Lung (tissue), 17 donors: ENCODE measurements at places on chromosomes 7 and 10. TPM values are rescaled to one million over a fixed set of nuclear protein-coding genes. Genes with fewer than 3 reads are reported as not detected.

PRXL2A gene
- 59.5 TPM for total RNA-seq

COL26A1 gene
- 4.7 TPM for total RNA-seq

CTTNBP2 gene
- 15.4 TPM for total RNA-seq

ZPBP gene
- total RNA-seq: 0.25 TPM

ABCB1 gene
- 4.9 TPM for total RNA-seq

SLC39A12 gene
- not detected for total RNA-seq

CAV2 gene
- total RNA-seq: 214 TPM

AMZ1 gene
- 0.65 TPM for total RNA-seq

NACAD gene
- total RNA-seq: 3.7 TPM

VAX1 gene
- not detected for total RNA-seq

POLR2J3 gene
- total RNA-seq: 34.5 TPM

CARD11 gene
- 3.2 TPM for total RNA-seq

TRIM50 gene
- total RNA-seq: 0.34 TPM

DNA sequence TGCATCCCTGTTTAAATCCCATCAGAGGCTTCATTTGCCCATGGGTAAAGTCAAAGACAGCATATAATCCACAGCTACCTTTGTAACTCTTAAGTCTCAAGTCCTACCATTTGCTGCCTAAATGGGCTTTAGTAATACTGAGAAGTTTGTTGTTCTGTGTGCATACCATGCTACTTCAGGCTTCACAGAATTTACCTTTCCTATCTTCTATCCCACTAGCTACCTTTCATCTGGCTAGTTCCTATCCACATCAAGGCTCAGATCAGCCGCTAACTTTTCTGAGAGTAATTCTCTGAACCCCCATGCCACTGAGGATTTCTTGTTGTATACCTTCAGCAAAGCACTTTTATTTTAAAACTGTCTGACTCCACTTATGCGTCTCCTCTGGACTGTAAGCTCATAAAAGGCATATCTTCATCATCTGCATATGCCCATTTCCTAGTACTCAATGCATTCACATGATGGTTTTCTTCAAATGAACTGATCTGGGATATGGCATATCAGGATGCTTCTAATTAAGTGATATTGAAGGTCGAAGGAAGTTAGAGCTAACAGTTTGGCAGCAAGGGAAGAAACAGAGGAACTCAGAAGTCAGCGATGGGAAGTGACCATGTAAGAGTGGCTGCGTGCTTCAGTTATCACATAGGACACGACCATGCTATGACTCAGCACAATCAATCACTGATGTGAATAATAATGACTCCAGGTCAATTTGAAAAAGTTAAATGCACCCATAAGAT lies 283.9 kb upstream of the DKK1 start:
- H3K36me3 ChIP-seq: no peaks in the 10 kb centered on the region
- H3K27me3 ChIP-seq: no peaks in the 10 kb centered on the region
- no peak overlapping the region for H3K4me3 ChIP-seq
- peak; percentile 63 for DNase-seq
- no peaks in the 10 kb centered on the region for H3K4me1 ChIP-seq

GRCh38 chr7:37352974-37353948 lies 95.4 kb downstream of the ELMO1 start:
- H3K4me1 ChIP-seq: peaks cover 33% of the 10 kb centered on the region
- H3K4me3 ChIP-seq: no peak overlapping the region
- H3K27me3 ChIP-seq: no peaks in the 10 kb centered on the region
- DNase-seq: no peak
- peak overlapping the region; percentile 56 for H3K27ac ChIP-seq

DNA sequence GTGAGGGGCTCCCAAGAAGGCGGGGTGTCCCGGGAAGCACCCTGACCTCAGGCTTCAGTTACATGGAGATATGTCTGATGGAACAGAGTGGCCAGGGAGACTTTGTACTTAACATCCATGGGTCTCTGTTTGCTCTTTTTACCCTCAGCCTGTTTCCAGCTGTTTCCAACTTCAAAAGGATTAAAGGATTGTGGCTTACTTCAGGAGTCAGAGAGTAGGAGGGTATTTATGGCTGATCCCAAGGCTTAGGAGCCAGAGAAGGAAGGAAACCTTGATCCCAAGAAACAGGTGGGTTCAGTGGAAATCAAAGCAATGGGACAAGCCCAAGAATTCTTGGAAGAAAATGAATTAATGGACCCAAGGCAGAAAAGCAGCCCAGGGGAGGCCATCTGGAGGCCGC lies 37.7 kb upstream of the ZNF438 start:
- no peak for DNase-seq
- no peak overlapping the region for H3K4me3 ChIP-seq
- no peaks in the 10 kb centered on the region for H3K36me3 ChIP-seq
- H3K27me3 ChIP-seq: no peaks in the 10 kb centered on the region
- H3K4me1 ChIP-seq: no peaks in the 10 kb centered on the region
- H3K27ac ChIP-seq: no peak overlapping the region

DNA sequence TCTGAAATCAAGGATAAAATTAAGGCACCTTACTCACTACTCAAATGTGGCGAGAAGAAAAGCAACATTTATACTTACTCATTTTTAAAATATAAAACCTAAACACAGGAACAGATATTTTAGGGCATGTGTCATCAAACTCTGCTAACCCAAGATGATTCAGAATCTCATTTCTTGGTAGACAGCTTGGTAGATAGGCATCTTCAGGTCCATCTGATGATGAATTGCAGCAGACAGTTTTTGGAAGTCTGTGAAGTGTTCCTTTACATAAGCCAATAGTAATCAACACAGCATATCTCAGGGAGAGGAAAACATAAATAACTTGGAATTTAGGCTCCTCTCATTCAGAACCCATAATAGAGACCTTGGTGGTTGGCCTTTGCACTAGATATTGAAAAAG lies 3.4 kb downstream of the HIPK2 start:
- no peak for DNase-seq
- peaks cover 27% of the 10 kb centered on the region for H3K4me1 ChIP-seq
- no peaks in the 10 kb centered on the region for H3K27me3 ChIP-seq
- H3K27ac ChIP-seq: no peak overlapping the region
- no peak overlapping the region for H3K4me3 ChIP-seq

- H3K4me1 ChIP-seq: no peaks in the 10 kb centered on the region
- no peak for DNase-seq
- no peaks in the 10 kb centered on the region for H3K27me3 ChIP-seq
- H3K4me3 ChIP-seq: no peak overlapping the region
These were observed 252.6 kb downstream of the GRID1 start for GRCh38 chr10:86113983-86114382.

- peak overlapping the region; percentile 64 for H3K4me3 ChIP-seq
- peaks cover 5% of the 10 kb centered on the region for H3K36me3 ChIP-seq
- DNase-seq: no peak
These were observed 718 bp downstream of the DYNC2I1 start for GRCh38 chr7:158856883-158857668.

- H3K36me3 ChIP-seq: no peaks in the 10 kb centered on the region
- no peaks in the 10 kb centered on the region for H3K27me3 ChIP-seq
- peaks cover 3% of the 10 kb centered on the region for H3K4me1 ChIP-seq
These were observed 46.1 kb downstream of the PTPRN2 start for GRCh38 chr7:158541346-158542010.

DNA sequence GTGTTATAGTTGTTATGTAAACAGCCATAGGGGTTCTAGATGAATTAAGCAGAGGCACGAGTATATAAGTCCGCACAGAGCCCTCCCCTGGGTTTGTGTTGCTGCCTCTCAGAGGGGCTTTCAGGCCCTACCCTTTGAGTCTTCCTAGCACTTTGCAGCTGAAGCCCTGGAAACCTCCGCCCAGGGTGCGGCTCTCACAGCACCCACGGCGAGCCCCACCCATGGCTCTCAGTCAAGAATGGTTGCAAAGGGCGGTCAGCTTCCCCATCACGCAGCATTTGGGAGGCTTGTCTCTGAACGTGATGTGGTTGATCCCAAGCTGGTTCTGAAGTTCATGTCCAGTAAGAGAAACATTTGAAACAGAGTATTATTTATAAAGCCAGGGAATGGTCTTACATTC lies 18.8 kb upstream of the INSIG1 start:
- H3K27ac ChIP-seq: no peak overlapping the region
- no peak overlapping the region for H3K4me3 ChIP-seq
- H3K36me3 ChIP-seq: no peaks in the 10 kb centered on the region
- H3K27me3 ChIP-seq: no peaks in the 10 kb centered on the region
- no peaks in the 10 kb centered on the region for H3K4me1 ChIP-seq

DNA sequence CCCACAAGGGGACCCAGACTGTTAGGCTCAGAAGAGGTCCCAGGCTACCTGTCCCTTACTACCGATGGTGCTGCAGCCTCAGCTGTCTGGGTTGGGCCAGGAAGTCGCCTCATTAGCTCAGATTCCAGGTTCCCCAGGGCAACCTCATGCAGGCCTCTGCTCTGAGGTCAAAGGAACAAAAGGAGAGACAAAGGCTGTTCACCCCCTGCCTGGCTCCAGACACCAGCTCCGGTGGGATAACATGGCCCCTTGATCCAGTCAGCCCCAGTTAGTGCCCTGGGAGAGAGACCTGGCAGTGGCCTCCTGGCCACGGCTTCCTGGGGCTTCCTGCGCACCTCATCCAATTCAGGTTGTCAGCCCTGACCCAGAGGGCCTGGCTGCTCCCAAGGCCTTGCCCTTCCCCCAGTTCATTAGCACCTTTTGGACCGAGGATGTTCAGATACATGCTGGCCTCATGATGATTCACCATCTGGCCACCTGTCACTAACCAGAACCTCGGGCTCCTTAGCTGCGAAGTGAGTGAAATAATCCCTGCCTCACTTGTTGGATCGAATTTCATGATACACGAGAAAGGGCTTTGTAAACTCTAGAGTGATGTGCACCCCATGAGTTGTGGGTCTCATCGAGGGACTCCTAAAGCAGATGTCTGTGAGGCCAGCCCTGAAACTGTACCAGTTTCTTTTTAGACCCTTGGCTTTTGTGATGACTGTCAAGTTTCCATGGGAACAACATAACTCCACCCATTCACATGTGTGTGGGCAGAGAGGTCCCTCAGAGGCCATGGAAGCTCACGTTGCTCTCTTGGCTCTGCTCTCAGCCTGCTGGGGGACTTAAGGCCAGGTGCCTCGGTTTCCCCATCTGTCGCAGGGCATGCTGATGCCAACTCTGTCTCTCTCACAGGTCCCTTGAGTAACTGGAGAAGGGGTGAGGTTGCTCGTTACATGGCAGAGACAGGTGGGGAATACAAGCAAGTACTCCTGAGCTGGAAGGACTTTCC lies 79.5 kb upstream of the PCBD1 start:
- H3K27me3 ChIP-seq: no peaks in the 10 kb centered on the region
- DNase-seq: peak; percentile 15
- no peaks in the 10 kb centered on the region for H3K36me3 ChIP-seq
- no peaks in the 10 kb centered on the region for H3K4me1 ChIP-seq
- no peak overlapping the region for H3K27ac ChIP-seq

DNA sequence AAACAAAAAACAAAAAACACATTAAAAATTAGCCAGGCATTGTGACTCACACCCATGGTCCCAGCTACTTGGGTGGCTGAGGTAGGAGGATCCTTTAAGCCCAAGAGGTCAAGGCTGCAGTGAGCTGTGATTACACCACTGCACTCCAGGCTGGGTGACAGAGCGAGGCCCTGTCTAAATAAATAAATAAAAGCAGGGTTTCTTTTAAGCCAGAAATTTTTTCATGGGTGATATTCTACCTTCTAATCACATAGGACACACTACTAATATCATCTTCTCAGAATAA lies 14.2 kb upstream of the SVIL start:
- H3K4me3 ChIP-seq: no peak overlapping the region
- H3K27ac ChIP-seq: no peak overlapping the region
- H3K4me1 ChIP-seq: no peaks in the 10 kb centered on the region
- H3K27me3 ChIP-seq: no peaks in the 10 kb centered on the region

GRCh38 chr7:16695621-16696237 lies 49.7 kb downstream of the BZW2 start:
- no peak overlapping the region for H3K27ac ChIP-seq
- no peaks in the 10 kb centered on the region for H3K27me3 ChIP-seq
- peak; percentile 76 for DNase-seq

GRCh38 chr7:156021471-156021870 lies 209.2 kb upstream of the SHH start:
- no peaks in the 10 kb centered on the region for H3K4me1 ChIP-seq
- no peak overlapping the region for H3K27ac ChIP-seq
- H3K36me3 ChIP-seq: no peaks in the 10 kb centered on the region
- no peak for DNase-seq

GRCh38 chr7:141663081-141663849 lies 38.7 kb downstream of the DENND11 start:
- H3K27ac ChIP-seq: no peak overlapping the region
- no peaks in the 10 kb centered on the region for H3K27me3 ChIP-seq
- no peak overlapping the region for H3K4me3 ChIP-seq
- peak; percentile 41 for DNase-seq
- H3K36me3 ChIP-seq: peaks cover 33% of the 10 kb centered on the region
- H3K4me1 ChIP-seq: no peaks in the 10 kb centered on the region

- H3K27me3 ChIP-seq: no peaks in the 10 kb centered on the region
- H3K4me1 ChIP-seq: no peaks in the 10 kb centered on the region
- no peak for DNase-seq
- H3K27ac ChIP-seq: no peak overlapping the region
- no peak overlapping the region for H3K4me3 ChIP-seq
- no peaks in the 10 kb centered on the region for H3K36me3 ChIP-seq
These were observed 99.8 kb downstream of the EPDR1 start for GRCh38 chr7:38020121-38020785.

DNA sequence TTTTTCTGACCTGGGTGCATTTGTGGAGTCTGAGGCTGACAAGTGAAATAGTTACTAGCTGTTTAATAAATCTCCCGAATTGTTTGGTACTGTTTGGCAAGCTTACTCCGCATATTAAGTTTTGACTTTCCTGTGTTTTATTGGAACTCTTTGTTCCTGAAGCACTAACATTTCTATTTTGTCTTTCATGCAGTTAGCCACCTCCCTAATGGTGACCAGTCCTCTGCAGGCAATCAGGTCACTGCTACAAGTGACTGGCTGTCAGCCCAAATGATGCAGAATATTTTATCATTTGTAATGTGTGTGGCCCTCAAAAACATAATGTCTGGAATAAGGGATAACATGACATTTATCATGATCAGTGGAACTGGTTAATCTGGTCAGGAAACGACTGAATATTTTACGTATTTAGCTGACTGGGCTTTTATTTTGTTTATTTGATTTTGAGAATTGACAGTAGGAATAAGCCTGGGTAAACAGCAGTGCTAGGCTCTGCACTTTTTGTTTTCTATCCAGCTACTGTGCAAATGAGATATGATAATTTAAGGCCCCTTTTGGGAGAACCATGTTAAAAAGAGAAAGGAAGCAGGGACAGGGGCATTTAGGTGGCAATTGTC lies 82.9 kb downstream of the ST7 start:
- DNase-seq: no peak
- peaks cover 14% of the 10 kb centered on the region for H3K4me1 ChIP-seq
- no peak overlapping the region for H3K27ac ChIP-seq
- H3K27me3 ChIP-seq: no peaks in the 10 kb centered on the region
- H3K36me3 ChIP-seq: no peaks in the 10 kb centered on the region

GRCh38 chr7:107501593-107501992 lies 31.7 kb downstream of the GPR22 start:
- no peak for DNase-seq
- no peak overlapping the region for H3K27ac ChIP-seq
- H3K4me1 ChIP-seq: no peaks in the 10 kb centered on the region
- peaks cover 3% of the 10 kb centered on the region for H3K36me3 ChIP-seq

- DNase-seq: no peak
- H3K4me3 ChIP-seq: no peak overlapping the region
- peaks cover 12% of the 10 kb centered on the region for H3K4me1 ChIP-seq
- H3K27ac ChIP-seq: no peak overlapping the region
- no peaks in the 10 kb centered on the region for H3K27me3 ChIP-seq
These were observed 61.5 kb downstream of the CPVL start for GRCh38 chr7:29084832-29085231.
